ENCODE measurements at places on chromosomes 5 and 9.

- DNase-seq: no peak
These were observed 630.5 kb downstream of the ACTL7B start for GRCh38 chr9:108225149-108225800.

- no peak for DNase-seq
These were observed 29.5 kb downstream of the MRPS27 start for GRCh38 chr5:72290356-72291133.

GRCh38 chr9:122444041-122444733, 33.5 kb downstream of the OR1J1 start:
- no peak for DNase-seq

DNA sequence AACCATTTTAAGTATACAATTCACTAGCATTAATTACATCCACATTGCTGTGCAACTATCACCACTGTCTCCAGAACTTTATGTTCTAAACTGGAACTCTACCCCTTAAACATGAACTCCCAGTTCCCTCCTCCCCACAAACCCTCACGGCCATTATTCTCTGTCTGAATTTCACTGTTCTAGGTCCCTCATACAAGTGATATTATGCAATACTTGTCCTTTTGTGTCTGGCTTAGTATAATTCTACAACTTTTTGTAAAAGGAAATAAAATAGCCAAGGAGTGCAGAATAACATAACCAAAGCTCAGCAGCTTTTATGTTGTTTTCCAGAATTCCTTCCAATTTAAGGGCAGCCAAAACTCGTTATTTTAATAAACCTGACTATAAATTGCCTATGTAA, 53.2 kb downstream of the NAA35 start:
- no peak for DNase-seq

DNA sequence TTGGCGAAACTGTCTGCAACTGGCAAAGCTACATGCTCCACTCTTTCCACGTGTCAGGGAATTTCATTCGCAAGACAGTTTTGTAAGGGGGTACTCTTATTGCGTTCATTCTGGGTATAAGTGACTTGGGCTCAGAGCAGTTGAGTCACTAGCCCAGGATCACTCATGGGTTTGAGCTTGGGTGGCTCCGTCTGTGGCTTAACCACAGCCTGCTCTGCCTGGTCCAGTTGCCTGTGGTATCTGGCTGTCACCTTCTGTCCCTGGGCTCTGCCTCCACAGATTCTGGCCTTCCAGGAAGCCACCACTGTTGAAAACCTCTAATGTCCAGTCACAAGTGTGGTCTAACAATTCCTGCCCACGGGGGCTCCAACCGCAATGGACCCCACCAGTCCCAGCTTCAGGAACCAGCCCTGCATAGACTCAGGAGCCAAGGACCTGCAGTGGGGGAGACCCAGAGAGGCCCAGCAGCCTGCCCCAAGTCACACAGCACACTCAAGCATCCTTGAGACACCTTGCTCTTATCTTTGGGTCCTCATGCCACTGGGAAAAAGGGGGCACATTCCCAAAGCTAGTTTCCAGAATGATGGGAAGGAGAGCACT, 10.4 kb downstream of the KIF12 start:
- no peak for DNase-seq

- no peak for DNase-seq
These were observed 173.8 kb upstream of the DAP start for GRCh38 chr5:10934783-10935355.

- no peak for DNase-seq
These were observed 30.7 kb downstream of the NRG2 start for GRCh38 chr5:140012443-140012842.

DNA sequence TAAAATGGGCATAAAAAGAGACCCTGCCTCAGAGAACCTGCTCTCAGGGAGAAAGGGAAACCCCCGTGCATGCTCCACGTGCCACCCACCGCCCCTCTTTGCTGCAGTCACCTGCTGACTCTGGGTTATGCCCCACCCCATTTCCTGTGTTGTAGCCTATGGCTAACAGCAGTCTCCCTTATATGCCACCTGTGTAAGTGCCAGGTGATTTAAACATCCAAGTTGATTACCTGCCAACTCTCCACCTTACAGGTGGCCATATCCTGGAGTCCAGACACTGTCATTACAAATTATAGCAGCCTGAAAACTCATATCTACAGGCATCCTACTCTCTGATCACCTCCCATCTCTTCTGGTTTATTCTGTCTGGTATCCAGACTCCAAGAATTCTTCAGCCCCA, 242.6 kb downstream of the HSPA4 start:
- no peak for DNase-seq

DNA sequence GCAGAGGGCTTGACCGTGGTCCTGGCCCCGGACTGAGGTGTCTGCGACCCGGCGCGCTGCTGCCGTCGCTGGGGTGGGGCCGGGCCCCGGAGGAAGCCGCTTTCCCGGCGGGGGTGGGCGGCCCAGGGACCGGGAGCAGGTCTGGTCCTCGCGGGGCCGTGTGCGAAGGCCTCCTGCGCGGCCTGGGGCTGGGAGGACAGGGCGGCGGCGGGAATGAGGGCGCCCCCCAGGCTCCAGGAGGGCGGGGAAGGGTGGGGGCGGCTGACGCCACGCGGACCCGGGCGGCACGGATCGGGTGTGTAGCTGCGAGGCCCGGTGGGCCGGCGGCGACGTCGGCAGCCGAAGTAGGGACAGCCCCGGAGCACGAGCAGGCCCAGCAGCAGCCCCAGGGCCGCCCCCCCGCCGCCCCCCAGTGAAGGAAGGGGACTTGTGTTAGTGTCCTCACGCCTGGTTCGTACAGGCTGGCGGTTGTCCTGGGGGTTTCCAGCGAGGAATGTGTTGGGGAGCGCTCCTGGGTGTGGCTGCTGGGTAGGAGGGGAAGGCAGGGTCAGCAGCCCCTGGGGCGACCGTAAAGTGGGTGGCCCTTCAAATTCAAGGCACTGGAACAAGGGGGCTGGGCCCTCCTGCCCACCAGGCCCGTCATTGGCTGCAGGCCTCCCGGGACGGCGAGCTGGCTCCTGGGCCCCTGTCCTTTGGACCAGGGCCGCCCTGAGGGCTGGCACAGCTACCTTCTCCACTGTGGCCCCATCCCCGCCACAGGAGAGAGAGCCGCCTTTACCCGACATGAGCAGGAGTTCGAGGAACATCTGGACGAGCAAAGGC, 597 bp upstream of the TMEM250 start:
- no peak for DNase-seq

- no peak for DNase-seq
These were observed 544.7 kb upstream of the KLF4 start for GRCh38 chr9:108033976-108034964.

DNA sequence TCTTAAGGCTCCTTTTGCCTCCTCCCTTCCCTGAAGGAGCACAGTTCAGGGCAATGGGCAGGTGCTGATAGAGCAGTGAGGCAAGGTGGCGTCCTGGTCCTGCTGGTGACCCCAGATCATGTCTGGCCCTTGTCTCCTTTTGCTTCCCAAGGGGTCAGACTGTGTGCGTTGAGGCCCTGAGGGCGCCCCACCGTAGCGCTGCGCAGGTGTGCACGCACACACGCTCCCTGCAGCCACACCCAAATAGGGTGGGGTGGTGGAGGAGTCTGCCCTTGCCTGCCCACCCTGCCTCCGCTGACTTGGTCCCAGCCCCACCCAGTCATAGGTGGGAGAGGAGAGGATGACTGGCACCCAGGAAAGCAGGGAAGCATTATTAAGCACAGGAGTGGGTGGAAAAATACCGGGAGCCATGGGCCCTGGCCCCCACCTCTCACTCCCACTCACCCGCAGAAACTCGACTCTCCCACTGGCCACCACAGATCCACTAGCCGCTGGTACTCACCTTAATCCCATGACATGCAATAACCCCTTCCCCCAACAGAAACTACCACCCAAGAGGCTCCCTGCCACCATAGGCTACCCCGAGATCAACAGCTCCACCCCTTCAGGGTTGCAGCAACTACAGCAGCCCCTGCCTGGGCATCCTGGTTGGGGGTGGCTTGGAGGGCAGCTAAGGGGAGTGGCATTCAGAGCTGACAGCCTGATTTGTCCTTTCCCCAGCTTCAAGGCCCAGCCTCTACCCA, 16.7 kb downstream of the PDLIM4 start:
- DNase-seq: no peak

- no peak for DNase-seq
These were observed 8.6 kb upstream of the PRRC2B start for GRCh38 chr9:131385296-131385695.

DNA sequence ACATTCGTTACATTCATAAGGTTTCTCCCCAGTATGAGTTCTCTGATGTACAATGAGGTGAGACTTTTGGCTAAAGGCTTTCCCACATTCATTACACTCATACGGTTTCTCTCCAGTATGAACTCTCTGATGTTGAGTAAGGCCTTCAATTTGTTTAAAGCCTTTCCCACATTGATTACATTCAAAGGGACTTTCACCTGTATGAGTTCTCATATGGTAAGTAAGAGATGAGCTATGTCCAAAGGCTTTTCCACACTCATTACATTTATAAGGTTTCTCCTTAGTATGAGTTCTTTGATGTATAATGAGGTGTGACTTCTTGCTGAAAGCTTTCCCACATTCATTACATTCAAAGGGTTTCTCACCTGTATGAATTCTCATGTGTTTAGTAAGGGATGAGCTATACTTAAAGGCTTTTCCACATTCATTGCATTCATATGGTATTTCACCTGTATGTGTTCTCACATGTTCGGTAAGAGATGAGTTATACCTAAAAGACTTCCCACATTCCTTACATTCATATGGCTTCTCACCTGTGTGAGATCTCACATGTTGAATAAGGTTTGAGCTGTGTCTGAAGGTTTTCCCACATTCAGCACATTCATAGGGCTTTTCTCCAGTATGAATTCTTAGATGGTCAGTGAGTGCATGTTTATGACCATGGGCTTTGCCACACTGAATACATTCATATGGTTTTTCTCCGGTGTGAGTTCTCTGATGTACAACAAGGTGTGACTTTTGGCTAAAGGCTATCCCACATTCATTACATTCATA, 13.5 kb downstream of the ZFP37 start:
- no peak for DNase-seq

DNA sequence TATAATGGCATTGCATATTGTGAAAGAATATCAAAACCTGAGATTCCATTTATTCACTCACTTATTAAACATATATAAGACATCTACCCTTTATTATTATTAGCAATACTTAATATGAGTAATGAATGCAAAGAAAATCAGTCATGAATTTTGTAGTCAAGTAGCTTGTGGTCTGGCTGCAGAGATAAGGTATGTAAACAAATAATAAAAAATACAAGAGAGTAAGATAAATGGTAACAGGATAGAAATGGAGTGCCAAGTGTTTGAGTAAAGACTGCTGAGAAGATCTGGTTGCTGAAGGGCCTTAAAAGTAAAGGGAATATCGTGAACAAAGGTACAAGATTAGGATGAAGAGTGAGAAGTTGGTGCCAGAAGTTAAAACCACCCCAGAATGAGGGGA, 18.4 kb downstream of the TRIM32 start:
- DNase-seq: no peak

GRCh38 chr9:68732405-68733020, 27.5 kb downstream of the PIP5K1B start:
- no peak for DNase-seq

GRCh38 chr5:173964506-173964905, 24.5 kb upstream of the C5orf47 start:
- no peak for DNase-seq

- no peak for DNase-seq
These were observed 16.1 kb upstream of the LNPEP start for GRCh38 chr5:96919754-96920197.

GRCh38 chr9:94740145-94740840, 13.8 kb downstream of the AOPEP start:
- no peak for DNase-seq

GRCh38 chr9:84781458-84781857, 111.9 kb downstream of the NTRK2 start:
- no peak for DNase-seq

DNA sequence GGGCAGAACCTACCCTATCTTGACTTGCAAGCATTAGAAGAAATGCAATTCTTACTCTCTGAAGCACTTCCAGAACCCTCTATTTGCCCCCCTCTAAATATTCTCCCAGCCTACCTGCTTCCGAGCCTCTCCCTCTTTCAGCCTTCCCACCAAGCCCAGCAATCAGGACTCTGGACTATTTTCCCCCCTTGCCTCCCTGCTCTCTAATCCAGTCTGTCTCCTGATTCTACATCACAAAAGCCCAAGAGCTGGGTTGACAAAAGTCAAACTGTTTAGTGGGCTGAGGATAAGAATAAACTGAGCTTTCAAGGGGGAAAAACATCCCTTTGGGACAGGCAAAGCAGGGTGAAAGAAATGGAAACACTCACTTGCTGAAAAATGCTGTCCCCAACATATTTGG, 123.2 kb upstream of the KIF2A start:
- DNase-seq: no peak

- no peak for DNase-seq
These were observed 68.3 kb downstream of the WNK2 start for GRCh38 chr9:93252116-93252780.

- no peak for DNase-seq
These were observed 179.5 kb downstream of the MARCHF11 start for GRCh38 chr5:16000056-16000455.

- no peak for DNase-seq
These were observed 203.3 kb upstream of the CDH9 start for GRCh38 chr5:27241564-27242257.

- DNase-seq: no peak
These were observed 15.6 kb downstream of the RIOK2 start for GRCh38 chr5:97167435-97167834.

- DNase-seq: no peak
These were observed 50.2 kb upstream of the TLX3 start for GRCh38 chr5:171258737-171259415.

All from stimulated activated CD4-positive, alpha-beta T cell treated with anti-CD3 and anti-CD28 coated beads, Interleukin-4, amount 100 ng/mL, for 4 hours (primary cell).